ENCODE measurements at places on chromosomes 12 and 14.

- H3K27me3 ChIP-seq: no peaks in the 10 kb centered on the region
- H3K4me3 ChIP-seq: no peak overlapping the region
- H3K27ac ChIP-seq: no peak overlapping the region
- H3K4me1 ChIP-seq: no peaks in the 10 kb centered on the region
- no peak for DNase-seq
Observed at GRCh38 chr12:76106631-76107030, 22.1 kb upstream of the NAP1L1 start.

GRCh38 chr12:49549735-49550692 is 11.2 kb downstream of the KCNH3 start:
- no peak for DNase-seq
- no peaks in the 10 kb centered on the region for H3K36me3 ChIP-seq
- peaks cover 5% of the 10 kb centered on the region for H3K4me1 ChIP-seq

DNA sequence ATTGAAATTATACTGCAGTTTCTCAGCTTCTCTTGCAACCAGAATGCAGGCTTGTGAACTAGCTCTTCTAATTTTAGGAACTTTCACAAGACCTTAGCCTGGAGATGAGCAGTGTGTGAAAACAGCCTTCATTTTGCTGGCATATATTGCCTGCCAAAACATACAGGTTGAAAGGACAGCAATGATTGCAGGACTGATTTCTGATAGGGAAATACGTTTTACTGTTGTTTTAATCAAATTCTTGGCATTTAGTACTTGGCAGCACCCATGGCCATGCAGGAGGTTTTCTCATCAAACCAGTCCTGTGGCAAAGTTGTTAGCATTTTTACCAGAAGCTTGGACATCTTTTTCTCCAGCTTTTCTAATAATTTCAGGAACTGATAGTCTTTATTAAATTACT is 91.9 kb upstream of the MUCL1 start:
- H3K27ac ChIP-seq: no peak overlapping the region
- no peak for DNase-seq
- no peaks in the 10 kb centered on the region for H3K36me3 ChIP-seq
- peaks cover 25% of the 10 kb centered on the region for H3K27me3 ChIP-seq
- no peak overlapping the region for H3K4me3 ChIP-seq

DNA sequence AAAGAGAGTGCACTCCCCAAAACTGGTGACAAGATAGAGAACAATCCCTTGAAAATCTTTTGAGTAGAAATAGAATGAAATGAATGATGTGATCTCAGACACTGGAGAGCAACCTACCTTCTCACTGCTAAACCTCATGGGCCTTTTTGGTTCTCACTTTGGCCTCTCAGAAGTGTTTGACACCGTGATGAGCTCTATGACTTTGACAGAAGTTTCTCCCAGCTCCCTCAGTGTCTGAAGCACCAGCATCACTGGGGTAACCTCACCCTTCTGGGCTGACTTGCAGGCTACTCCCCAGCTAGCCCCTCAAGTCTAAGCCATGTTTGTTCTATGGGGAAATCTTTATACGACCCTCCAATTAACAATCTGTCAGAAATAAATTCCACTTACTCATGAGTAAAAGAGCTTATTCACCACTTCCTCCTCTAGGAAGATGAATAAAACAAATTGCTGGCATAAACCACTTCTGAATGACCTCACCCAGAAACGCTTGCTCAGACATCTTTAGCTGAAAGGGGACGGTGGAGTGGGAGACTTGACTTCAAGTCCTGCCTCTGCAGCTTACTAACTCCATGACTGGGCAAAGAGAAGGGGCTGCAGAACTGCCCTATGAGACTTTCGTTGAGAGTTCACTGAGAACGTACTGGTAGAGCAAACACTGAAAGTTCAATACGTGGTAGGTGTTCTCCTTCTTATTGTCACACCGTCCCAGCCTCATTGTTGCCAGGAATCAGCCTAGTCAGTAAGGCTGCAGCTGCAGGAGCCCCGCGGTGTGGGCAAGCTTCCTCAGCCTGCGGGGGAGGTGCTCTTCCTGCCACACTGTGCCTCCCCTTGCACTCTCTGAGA is 46.5 kb downstream of the ST8SIA1 start:
- H3K36me3 ChIP-seq: no peaks in the 10 kb centered on the region
- H3K27me3 ChIP-seq: peaks cover 7% of the 10 kb centered on the region
- no peak overlapping the region for H3K4me3 ChIP-seq
- H3K27ac ChIP-seq: no peak overlapping the region

- H3K36me3 ChIP-seq: no peaks in the 10 kb centered on the region
- DNase-seq: no peak
- H3K27ac ChIP-seq: no peak overlapping the region
Observed at GRCh38 chr12:91418221-91419090, 235.8 kb upstream of the DCN start.

DNA sequence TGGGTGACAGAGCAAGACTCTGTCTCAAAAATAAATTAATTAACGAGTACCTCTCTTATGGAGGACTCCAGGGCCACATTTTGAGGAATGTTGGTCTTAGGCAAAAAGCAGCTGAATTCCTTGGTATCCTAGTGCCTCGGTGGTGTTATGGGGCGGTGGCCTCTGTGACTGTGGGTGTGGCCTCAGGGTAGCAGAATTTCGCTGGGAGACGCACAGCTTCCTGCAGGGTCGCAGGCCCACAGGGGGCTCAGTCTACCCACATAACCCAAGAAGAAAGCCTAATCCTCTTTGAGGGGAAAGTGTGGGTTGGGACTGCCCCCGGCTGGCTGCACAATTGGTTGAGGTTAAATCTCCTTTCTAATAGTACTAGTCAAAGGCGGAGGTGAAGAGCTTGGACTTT is 11.2 kb upstream of the SERPINA4 start:
- H3K27ac ChIP-seq: no peak overlapping the region
- peaks cover 10% of the 10 kb centered on the region for H3K4me1 ChIP-seq
- H3K4me3 ChIP-seq: no peak overlapping the region
- no peaks in the 10 kb centered on the region for H3K36me3 ChIP-seq

- no peaks in the 10 kb centered on the region for H3K4me1 ChIP-seq
- H3K27me3 ChIP-seq: peaks cover 10% of the 10 kb centered on the region
- H3K36me3 ChIP-seq: no peaks in the 10 kb centered on the region
- H3K4me3 ChIP-seq: no peak overlapping the region
Observed at GRCh38 chr12:96870946-96871345, 36.1 kb upstream of the NEDD1 start.

GRCh38 chr14:94031883-94032279 is 5.7 kb downstream of the OTUB2 start:
- H3K4me3 ChIP-seq: no peak overlapping the region
- no peaks in the 10 kb centered on the region for H3K36me3 ChIP-seq
- H3K4me1 ChIP-seq: peaks cover 31% of the 10 kb centered on the region
- no peak for DNase-seq

GRCh38 chr12:75715323-75715644 is 203.9 kb upstream of the KRR1 start:
- no peaks in the 10 kb centered on the region for H3K27me3 ChIP-seq
- H3K4me3 ChIP-seq: no peak overlapping the region
- H3K27ac ChIP-seq: peak overlapping the region; percentile 100
- DNase-seq: peak; percentile 82
- peaks cover 76% of the 10 kb centered on the region for H3K4me1 ChIP-seq

DNA sequence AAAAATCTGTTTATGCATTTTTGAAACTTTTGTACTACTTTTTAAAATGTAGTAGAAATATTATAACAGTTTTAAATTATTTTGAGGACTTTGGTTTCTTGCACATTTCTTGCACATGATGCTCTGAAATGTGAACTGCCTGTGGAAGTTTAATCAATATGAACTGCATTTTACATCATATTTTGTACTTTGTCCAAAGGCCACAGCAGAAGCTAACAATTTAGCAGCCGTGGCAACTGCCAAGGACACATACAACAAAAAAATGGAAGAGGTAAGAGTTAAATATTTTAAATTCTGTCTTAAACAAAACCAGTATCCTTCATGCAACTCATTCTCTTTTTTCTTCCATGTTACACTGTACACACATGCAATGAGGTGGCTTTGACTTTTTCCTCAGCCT is 45.1 kb downstream of the SAV1 start:
- H3K27me3 ChIP-seq: no peaks in the 10 kb centered on the region
- H3K4me1 ChIP-seq: peaks cover 3% of the 10 kb centered on the region
- no peak overlapping the region for H3K4me3 ChIP-seq
- no peak overlapping the region for H3K27ac ChIP-seq
- no peaks in the 10 kb centered on the region for H3K36me3 ChIP-seq

DNA sequence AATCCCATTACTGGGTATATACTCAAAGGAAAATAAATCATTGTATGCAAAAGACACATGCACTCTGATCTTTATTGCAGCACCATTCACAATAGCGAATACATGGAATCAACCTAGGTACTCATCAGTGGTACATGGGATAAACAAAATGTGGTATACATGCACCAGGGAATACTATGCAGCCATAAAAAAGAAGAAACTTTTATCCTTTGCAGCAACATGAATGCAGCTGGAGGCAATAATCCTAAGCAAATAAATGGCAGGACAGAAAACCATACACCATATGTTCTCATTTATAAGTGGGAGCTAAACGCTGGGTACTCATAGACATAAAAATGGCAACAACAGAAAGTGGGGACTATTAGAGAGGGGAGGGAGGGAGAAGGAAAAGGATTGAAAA is 15.9 kb downstream of the ERGIC2 start:
- H3K27ac ChIP-seq: no peak overlapping the region
- no peak for DNase-seq
- no peak overlapping the region for H3K4me3 ChIP-seq
- no peaks in the 10 kb centered on the region for H3K4me1 ChIP-seq
- peaks cover 21% of the 10 kb centered on the region for H3K36me3 ChIP-seq

- H3K27ac ChIP-seq: peak within 1 kb of the TSS; percentile 88
- H3K4me3 ChIP-seq: peak within 1 kb of the TSS; percentile 95
- H3K4me1 ChIP-seq: peaks cover 31% of the 10 kb centered on the region
- no peaks in the 10 kb centered on the region for H3K27me3 ChIP-seq
- H3K36me3 ChIP-seq: no peaks in the 10 kb centered on the region
- peak; percentile 45 for DNase-seq
Observed at GRCh38 chr12:56630180-56630632, at the start of gene BAZ2A. Gene BAZ2A, minus strand, starts transcription at chr12:56630326. Its CDS starts 12,796 bp downstream, at chr12:56617530.

- DNase-seq: no peak
- no peaks in the 10 kb centered on the region for H3K36me3 ChIP-seq
- H3K4me1 ChIP-seq: peaks cover 48% of the 10 kb centered on the region
- peak overlapping the region; percentile 63 for H3K27ac ChIP-seq
Observed at GRCh38 chr12:47753021-47754001, 5.4 kb downstream of the RAPGEF3 start.

DNA sequence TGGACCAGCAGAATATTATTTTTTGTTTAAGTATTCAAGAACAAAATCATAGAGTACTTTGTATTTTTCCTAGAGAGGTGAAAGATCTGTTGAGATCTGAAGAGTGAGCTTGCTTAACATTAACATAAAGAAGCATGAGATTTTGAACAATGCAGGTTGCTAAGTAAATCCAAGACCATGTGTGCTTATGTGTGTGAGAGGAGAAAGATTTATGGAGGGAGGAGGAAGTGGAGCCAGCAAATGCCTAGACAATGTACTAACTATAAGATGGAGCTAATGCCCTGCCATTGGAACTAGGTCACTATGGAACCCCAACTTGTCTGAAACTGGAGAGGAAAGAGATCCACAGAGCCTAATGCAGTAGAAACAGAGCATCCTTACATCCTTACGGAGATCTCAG is 13.3 kb downstream of the FAM161B start:
- H3K4me3 ChIP-seq: no peak overlapping the region
- DNase-seq: no peak
- no peaks in the 10 kb centered on the region for H3K27me3 ChIP-seq
- no peak overlapping the region for H3K27ac ChIP-seq

All from HCT116 (cell line).